NCI-H1092 treated with DMSO at 0.1 percent for 48 hours (cell line): ENCODE measurements at places on chromosomes 5 and 9.
A peak's percentile ranks its signal among the peaks of the same experiment; 100 is the strongest.

DNA sequence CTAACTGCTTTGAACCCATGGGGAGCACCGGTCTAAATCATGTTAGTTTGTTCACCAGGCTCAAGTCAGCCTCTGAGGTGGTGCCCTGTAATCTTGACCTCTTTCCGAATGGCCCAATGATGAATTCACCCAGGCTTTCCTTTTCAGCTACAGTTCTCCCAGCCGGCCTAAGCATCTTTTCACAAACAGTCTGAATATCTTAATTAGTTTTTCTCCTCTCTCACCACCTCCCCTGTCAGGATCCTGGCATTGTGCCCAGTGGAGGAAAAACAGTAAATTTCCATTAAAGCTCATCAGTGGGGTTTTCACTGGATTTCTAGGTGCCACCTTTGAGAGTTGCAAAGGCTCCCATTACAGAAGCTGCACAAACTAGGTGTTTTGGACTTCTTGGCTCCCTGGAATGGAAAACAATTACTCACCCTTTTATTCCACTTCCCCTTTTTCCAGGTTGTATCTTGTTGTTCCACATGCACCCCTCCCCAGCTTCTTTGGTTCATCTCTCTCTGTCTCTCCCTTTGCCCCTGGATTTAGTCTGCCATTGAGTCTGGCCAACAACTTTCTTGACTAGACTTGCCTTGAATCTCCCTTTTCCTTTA lies 69.4 kb upstream of the ADAMTSL1 start:
- no peak for DNase-seq

- DNase-seq = peak; percentile 20
These were observed 56.3 kb upstream of the KCNN2 start for GRCh38 chr5:114305402-114306207.

DNA sequence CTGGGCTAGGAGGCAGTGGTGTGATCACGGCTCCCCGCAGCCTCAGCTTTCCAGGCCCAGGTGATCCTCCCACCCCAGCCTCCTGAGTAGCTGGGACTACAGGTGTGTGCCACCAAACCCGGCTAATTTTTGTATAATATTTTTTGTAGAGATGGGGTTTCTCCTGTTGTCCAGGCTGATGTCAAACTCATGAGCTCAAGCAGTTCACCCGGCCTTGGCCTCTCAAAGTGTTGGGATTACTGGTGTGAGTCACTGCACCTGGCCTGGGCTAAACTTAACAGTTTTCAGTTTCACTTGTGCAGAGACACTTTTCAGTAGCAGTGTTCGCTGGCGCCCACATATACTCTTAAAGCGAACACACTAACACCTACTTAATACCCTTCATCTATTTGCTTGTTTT lies 205.6 kb upstream of the ZNF608 start:
- DNase-seq = no peak

GRCh38 chr5:125836256-125836655 lies 587.0 kb upstream of the GRAMD2B start:
- no peak for DNase-seq

DNA sequence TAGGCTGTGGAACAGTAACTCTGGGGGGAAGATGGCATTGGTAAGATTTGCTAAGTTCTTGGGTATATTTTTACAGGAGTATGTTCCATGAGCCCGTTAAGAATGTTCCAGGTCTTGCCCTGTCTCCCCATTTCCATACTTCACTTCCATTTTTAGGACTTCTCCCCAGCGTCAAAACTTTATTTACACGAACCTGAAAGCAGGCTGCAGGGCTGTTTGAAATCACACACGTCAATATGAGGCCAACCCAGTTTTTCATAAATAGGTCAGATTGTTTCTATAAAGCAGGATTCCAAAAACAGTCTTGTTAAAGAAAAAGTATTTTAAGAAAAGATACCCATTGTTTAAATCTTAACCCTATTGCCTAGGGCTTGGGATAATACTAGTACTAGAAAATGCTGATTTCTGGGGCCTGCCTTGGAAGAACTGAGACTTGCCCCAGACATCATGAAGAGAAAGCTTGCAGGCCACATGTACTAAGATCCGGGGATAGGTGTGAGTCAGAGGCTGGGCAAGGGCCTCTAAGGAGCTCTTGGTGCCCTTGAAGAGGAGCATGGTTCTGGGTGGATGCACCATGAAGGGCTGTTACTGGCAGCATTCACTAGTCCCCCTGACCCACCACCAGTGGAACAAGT lies 24.2 kb downstream of the TRIO start:
- no peak for DNase-seq

- no peak for DNase-seq
These were observed 11.0 kb downstream of the DMRT1 start for GRCh38 chr9:852539-852938.

- no peak for DNase-seq
These were observed 324.5 kb downstream of the KCNN2 start for GRCh38 chr5:114686356-114686755.

- no peak for DNase-seq
These were observed 20.4 kb downstream of the KCNT1 start for GRCh38 chr9:135722365-135722764.

GRCh38 chr5:83099445-83099844 lies 22.1 kb downstream of the XRCC4 start:
- no peak for DNase-seq

- no peak for DNase-seq
These were observed 1202.4 kb upstream of the SEMA6A start for GRCh38 chr5:117776977-117777376.

- DNase-seq = no peak
These were observed 100.2 kb upstream of the S1PR3 start for GRCh38 chr9:88891040-88891439.

- DNase-seq = no peak
These were observed 77.0 kb downstream of the ZCCHC7 start for GRCh38 chr9:37197158-37198038.

- no peak for DNase-seq
These were observed 125.8 kb upstream of the SLIT3 start for GRCh38 chr5:169426784-169427183.

DNA sequence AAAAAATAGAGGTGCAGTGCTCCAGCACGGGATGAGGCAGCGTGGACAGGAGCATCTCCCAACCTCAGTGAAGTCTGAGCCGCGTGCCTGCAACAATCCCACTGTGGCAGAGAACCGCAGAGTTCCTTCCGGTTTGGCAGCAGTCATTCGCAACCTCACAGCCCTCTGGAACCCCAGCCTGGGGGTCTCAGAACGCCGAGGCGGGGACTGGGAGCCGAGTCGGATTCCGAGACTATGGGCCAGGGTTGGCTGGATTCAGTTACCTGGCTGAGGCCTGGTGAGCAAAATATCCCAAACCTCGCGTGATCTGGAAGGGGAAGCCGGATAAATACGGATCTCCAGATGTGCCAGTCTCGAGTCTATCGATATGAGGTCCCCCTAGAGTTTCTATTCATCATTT lies 27.0 kb downstream of the CDKN2A start:
- no peak for DNase-seq

GRCh38 chr5:5270161-5270560 lies 130.0 kb downstream of the ADAMTS16 start:
- no peak for DNase-seq

- no peak for DNase-seq
These were observed 938.3 kb upstream of the PTPRD start for GRCh38 chr9:11551106-11551505.

DNA sequence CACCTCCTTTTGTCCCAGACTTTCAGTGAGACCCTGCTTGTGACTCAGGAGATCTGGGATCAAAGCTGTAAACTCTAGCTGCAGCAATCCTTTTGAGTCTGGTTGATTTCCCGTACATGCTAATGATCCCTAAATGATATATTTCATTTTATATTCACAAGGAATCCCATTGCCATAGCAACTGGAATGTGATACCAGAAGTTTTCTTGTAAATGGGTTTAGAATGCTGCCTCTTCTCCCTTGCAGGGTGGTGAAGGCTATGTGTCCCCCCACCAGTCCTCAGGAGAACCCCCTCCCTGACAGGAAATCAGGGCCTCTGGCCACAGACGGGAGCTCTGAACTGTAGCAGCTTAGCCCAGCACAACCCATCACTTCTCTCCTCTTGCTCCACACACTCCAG lies 215.0 kb downstream of the FSTL4 start:
- no peak for DNase-seq

GRCh38 chr9:34636791-34637355 lies 714 bp downstream of the SIGMAR1 start:
- DNase-seq = no peak

- no peak for DNase-seq
These were observed 8.7 kb downstream of the STK10 start for GRCh38 chr5:172178991-172179989.

DNA sequence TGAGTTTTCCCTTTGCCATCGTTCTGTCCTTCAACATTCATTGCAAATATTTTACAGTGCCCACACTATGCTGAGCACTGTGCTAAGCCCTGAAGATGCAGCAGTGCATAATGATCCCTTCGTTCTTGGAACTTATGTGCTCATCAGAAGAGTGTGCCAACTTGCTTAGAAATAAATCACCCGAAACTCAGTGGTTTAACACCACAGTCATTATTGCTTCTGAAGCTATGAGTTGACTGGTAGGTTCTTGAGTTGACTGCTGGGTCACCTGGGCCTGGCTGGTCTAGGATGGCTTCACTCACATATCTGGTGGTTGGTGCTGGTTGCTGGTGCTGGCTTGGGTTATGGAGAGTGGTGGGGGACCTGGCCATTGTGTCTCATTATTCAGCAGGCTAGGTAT lies 20.9 kb downstream of the PCSK5 start:
- no peak for DNase-seq

DNA sequence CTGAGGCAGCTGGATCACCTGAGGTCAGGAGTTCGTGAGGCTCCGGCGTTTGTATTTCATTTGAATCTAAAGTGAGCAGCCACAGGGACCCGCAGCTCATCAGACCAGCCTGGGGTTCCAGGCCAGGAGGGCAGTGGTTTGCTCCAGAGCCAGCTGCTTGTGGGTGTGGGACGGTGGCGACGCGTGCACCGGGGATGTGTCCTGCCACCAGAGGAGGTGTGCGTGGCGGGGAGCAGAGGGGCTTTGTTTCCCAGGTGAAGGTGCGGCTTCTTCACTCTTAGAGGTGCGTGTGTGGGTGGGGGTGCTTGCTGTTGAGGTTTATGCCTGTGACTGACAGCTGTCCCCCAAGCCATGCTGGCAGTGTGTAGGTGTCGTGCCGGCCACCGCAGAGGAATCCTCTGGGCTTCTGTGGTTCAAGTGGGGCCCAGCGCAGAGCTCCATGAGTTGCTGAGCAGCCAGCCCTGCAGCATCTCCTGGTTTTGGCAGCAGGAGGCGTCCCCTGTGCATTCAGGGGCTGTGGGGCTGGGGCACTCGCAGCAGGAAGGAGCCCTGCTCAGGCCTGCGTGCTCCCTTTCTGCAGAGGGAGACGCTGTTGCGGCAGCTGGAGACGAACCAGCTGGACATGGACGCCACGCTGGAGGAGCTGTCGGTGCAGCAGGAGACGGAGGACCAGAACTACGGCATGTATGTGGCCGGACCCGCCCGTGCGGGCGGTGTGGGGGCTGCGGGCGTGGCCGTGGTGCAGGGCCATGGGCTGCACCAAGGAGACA lies 6.9 kb upstream of the AJM1 start:
- DNase-seq = no peak

DNA sequence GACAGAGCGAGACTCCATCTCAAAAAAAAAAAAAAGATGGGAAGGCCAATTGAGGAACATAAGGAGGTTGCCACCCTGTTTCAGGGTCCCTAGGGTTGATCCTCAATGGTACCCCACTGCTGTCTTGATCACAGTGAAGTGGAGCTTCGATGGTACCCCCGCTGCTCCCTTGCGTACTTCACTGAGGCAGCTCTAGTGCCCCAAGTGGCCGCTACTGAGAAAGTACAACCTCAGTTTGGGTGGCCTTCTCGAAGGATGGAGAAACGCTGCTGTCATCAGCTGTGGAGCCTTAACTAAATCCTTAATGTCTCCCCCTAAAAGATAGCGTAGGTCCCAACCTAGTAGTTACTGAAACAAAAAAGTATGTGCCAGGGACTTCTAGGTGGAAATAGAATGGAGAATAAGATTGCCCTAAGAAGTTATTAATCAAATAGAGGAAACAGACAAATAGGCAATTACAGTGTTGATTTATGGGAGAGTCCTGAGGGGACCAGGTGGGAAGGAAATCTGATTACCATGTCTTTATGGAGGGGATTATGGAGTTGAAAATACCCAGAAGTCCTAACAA lies 6.3 kb downstream of the TESK1 start:
- no peak for DNase-seq

- DNase-seq = no peak
These were observed 1.1 kb upstream of the TLE4 start for GRCh38 chr9:79570448-79571308.

DNA sequence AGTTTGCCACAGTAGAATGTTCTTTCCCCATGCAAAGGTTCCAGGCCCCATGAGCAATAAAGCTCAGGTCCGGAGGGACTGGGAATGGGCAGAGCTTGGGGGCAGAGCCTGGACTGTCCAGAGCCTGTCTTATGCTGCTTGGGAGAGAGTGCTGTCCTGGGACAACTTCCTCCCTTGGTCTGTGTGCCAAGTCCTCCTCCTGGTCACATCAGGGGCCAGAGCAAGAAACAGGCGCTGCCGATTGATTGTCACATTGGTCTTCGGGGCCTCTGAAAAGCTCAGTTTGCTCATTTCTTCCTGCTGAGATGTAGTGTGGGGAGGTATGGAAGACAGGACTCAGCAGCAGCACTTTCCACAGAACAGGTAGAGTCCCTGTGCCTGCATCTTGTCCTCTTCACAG lies 54.0 kb upstream of the FCN1 start:
- no peak for DNase-seq

DNA sequence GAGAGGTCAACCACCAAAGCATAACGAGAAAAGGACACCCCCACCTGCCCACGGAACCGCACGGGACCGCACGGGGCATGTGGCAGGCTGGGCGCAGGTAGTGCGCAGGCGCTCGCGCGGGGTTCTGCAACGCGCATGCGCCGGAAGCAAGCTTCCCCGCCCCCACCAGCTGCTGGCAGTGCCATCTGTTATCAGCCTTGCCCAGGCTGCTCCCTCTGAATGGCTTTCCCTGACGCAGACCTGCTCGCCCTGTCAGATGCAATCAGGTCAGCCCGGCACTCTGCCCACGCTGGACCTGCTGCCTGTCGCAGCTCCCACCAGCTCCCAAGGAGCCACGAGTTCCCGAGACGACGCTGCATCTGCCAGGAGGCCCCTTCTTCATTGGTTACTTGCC lies 22.8 kb downstream of the PTCH1 start:
- DNase-seq = peak; percentile 91
